ENCODE measurements at places on chromosomes 1 and 21.
A peak's percentile ranks its signal among the peaks of the same experiment; 100 is the strongest.

- DNase-seq = peak; percentile 74
These were observed 6.2 kb upstream of the CENPS start for GRCh38 chr1:10424034-10424433.

GRCh38 chr1:12402159-12402673, 172.4 kb downstream of the VPS13D start:
- no peak for DNase-seq

GRCh38 chr21:18191139-18191538, 53.5 kb upstream of the CHODL start:
- DNase-seq = no peak

GRCh38 chr1:160400223-160400645, at the start of gene VANGL2:
Gene VANGL2, plus strand, starts transcription at chr1:160400564. Its CDS starts 15,274 bp downstream, at chr1:160415838.
- DNase-seq = no peak

DNA sequence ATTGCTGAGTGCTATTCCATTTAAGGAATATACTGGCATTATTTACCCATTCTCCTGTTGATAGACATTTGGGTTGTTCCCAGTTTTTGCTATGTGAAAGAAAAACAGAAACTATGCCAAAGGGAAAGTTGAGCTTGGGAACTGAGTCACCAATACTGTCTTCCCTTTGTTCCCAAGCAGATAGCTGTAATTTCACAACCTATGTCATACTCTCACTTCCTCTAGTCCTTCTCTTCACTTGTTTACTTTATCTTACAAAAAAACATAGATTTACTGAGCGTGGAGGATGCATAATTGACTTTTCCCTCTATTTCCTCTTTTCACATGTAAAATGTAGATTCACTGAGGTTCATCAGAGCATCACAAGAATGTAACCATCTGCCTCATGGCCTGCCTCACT, 32.4 kb upstream of the PGBD5 start:
- DNase-seq = peak; percentile 5

GRCh38 chr1:172845371-172845770, 186.5 kb downstream of the FASLG start:
- DNase-seq = no peak

DNA sequence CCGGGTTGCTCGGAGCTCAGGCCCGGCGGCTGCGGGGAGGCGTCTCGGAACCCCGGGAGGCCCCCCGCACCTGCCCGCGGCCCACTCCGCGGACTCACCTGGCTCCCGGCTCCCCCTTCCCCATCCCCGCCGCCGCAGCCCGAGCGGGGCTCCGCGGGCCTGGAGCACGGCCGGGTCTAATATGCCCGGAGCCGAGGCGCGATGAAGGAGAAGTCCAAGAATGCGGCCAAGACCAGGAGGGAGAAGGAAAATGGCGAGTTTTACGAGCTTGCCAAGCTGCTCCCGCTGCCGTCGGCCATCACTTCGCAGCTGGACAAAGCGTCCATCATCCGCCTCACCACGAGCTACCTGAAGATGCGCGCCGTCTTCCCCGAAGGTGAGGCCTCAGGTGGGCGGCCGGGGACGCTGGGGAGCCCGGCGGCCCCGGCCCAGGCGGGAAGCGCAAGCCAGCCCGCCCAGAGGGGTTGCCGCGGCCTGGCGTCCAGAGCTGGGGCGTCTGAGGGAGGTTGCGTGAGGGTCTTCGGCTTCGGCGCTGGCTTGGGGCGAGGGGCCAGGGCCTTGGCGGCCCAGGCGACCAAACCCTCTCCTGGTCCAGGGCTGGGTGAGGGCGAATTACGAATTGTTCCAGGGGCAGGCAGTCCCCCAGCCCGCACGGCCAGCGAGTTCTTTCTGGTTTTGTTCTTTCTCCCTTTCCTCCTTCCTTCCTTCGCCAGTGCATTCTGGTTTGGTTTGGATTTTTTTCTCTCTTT, 805 bp downstream of the SIM2 start:
- DNase-seq = no peak

GRCh38 chr1:165235777-165236291, 120.7 kb downstream of the LMX1A start:
- DNase-seq = peak; percentile 2

- DNase-seq = no peak
These were observed 16.1 kb downstream of the NAV1 start for GRCh38 chr1:201554789-201555592.

GRCh38 chr1:15692121-15692682, 8.1 kb downstream of the PLEKHM2 start:
- no peak for DNase-seq

GRCh38 chr1:111691886-111692285, 47.3 kb downstream of the INKA2 start:
- no peak for DNase-seq

GRCh38 chr1:26951821-26952497, 8.3 kb downstream of the KDF1 start:
- no peak for DNase-seq
